ENCODE measurements at places on chromosomes 5 and 9.

GRCh38 chr5:67963789-67964519 is 251.6 kb upstream of the PIK3R1 start:
- no peak for DNase-seq

- no peak for DNase-seq
Measured at GRCh38 chr5:17080361-17080760, 137.1 kb upstream of the BASP1 start.

GRCh38 chr5:145752534-145752933 is 82.6 kb downstream of the PRELID2 start:
- DNase-seq, result no peak

DNA sequence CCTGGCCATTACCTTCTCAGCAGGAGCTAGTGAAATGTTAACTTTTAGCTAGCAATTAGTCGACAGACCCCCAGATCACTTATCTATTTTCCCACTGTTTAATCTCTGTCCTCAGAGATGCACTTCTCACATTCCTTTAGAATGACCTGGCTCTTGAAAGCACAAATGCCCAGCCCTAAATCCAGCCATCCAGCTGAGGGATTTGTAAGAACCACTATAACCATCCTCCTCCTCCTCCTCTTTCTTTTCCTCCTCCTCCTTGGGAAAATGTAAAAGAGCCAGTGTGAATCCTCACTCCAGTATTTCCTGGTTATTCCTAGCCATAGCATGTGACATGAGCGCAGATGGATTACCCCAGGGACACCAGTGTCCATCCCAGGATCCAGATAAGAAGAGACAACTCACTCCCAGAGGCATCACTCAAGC is 124.3 kb downstream of the ENC1 start:
- DNase-seq, result no peak

Data from stimulated activated CD8-positive, alpha-beta memory T cell treated with anti-CD3 and anti-CD28 coated beads, Interleukin-2, amount 100 ng/mL, for 48 hours (primary cell).